Activated CD4-positive, alpha-beta T cell treated with anti-CD3 and anti-CD28 coated beads, Interleukin-2, amount 50 U/mL, for 4 hours (primary cell): ENCODE measurements at places on chromosomes 2 and 18.
A peak's percentile ranks its signal among the peaks of the same experiment; 100 is the strongest.

DNA sequence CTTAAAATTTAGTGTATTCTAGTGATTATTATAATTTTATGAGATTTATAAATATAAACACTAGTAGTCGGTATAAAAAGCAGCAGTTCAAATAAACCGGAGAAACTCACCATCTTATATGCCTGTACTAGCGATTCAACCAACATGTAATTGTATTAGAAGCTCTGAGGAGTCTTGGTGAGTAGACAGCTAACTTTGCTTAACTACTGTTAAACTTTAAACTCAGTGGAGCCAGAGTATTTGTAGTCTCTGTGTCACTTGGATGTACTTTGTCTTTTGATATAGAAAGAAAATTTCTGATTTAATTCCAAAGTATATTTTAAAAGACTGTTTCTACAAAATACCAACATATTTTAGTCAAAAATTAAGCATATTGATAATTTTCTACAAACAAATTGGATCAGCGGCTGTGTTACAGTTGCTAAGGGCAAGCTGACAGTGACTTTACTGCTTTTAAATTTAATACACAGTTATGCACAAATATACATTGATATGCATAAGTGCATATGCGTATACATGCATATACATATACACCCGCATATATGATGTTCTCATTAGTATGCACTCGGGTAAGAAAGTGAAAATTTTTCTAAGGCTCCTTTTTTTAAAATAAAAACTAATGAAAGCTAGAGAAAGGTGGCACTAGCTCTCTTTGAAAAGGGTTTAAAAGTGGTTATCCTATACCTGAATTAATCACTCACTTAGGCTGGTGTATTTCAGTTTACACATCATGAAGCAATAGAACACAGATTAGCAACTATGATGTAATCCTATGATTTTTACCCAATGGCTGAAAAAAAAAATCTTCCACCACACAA is 374.5 kb downstream of the NCKAP5 start:
- no peak for DNase-seq

DNA sequence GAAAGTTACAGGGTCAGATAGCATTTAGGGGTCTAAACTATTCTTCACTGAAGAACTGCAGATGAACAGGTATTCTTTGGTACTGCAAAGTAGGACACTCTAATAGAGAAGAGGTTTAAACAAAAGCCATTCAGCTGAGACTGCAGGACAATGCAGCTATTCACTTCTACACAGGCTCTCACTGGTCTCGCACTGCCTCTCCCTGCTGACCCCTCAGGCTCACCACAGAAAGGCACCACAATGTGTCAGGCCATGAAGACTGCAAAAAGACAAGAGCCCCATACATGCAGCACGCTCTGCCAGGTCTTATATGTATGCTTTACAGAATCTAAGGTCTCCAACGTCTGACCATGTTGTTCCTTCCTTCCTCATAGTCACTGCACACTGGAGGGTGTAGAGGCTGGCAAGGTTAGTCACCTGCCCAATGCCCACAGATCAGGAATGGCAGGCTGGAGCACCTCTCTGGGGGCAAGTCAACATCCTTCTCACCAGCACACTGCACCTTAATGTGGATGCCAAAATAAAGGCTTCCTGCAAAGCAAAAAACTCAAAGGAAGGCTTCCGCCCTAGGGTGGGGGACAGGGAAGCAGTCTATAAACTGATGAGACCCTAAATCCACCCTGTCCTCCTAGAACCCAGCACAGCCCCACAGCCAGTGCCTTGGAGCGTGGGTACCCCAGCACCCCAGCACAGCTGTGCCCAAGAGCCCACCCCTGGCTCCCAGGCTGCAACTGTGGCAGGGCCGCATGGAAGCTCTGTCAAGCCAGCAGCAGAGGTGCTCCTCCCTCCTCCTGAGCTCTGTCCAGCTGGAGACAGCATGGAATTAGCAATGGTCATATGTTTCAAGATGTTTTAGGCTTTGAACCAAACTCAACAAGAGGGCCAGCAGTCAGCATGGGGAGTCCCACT is 10.7 kb upstream of the RNU4ATAC start:
- no peak for DNase-seq

- DNase-seq: no peak
Observed at GRCh38 chr2:33595385-33595784, 3.7 kb downstream of the FAM98A start.

GRCh38 chr2:215577356-215577755 is 141.5 kb upstream of the FN1 start:
- DNase-seq: no peak

GRCh38 chr2:230751062-230751461 is 38.4 kb downstream of the CAB39 start:
- no peak for DNase-seq

DNA sequence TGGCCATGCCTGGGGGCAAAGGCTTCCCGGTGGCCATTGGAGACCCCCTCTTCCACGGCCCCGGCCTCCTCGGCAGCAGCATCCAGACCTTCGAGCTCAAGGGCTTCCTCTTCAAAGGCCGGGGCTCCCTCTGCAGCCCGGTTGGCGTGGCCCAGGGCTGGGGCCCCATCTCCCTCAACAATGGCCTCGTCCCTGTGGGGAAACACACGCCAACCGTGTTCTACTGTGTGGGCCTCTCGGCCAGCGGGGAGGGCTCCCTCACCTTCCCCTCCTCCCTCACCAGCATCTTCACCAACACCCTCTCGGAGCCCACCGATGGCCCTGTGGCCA is 2.7 kb downstream of the RTP5 start:
- no peak for DNase-seq

- DNase-seq: no peak
Observed at GRCh38 chr2:231926761-231927565, 767 bp upstream of the NPPC start.

GRCh38 chr2:95270541-95271081 is 3.6 kb upstream of the PROM2 start:
- no peak for DNase-seq

- DNase-seq: no peak
Observed at GRCh38 chr2:239344857-239345216, 56.0 kb downstream of the HDAC4 start.

DNA sequence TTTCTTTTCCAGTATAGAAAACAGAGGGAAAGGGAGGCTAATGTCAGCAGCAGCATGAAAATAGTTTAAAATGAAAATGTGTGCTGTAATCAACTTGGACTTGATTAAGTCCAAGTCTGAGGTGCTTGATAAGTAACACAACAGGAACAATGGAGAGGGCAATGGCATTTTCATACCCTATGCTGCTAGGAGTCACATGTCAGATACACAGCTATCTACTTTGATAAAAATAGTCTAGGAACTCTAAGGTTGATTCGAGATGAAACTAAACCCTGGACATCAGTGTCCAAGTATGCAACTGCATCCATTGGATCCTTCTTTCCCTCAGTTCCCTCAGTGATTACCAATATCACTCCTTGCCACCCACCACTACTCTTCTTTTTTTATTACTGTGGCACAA is 4.6 kb upstream of the C18orf63 start:
- DNase-seq: no peak

DNA sequence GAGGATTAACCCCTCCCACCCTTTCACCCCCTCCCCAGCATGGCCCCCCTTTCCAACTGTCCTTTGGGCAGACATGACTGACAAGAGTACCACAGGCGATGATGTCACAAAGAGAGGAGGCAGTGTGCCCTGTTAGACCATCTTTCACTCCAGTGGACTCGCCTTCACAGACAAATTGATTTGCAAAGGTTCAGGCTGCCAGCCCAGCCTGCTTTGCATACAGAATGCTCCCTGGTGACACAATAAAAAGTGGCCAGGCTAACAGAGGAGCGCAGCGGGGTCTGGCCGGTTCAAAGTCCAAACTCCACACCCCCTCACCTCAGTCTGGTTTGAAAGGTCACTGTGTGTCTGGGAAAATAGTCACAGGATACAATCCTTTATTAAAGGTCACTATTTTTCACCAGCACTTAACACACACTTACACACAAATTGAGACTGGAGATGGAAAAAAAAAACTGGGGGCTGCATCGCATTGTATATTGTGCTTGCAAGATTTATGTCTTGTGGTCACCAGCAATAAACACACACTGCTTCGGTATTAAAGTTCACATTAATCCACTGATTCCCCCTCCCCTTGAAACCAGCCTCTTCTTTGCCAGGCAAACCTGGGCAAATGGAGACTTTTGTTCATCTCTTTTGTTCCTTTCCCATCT is 236.9 kb downstream of the BCL11A start:
- no peak for DNase-seq

DNA sequence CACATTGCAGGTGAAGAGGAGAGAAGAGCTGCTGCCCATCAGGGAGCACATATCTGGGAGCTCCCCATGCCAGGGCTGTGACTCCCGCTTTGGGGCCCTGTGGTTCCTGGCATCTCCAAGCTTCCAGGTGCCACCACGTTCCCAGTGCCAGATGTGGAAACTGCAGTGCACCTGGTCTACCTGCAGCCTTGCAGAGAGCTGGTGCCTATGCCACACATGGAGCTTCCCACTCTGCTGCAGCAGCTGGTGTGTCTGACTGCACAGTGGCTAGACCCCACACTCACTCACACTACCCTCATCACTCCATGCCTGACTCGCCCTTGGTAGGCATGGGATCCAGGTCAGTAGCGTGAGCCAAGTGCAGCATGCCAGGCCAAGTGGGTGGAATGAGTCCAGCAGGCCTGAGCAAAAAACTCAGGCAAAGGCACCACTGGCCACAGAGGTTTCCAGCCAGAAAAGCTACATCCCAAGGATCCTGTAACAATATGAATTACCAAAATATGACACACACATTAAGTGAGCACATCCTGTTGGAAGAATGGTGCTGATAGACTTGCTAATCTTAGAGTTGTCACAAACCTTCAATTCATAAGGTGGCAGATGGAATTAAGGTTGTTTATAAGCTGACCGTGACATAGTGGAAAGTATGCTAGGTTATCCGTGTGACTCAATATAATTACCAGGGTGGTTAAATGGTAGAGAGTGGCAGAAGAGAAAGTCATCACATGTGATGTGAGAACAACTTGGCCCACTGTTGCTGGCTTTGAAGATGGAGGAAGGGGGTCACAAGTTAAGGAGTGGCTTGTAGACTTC is 150.9 kb downstream of the EHBP1 start:
- DNase-seq: no peak

DNA sequence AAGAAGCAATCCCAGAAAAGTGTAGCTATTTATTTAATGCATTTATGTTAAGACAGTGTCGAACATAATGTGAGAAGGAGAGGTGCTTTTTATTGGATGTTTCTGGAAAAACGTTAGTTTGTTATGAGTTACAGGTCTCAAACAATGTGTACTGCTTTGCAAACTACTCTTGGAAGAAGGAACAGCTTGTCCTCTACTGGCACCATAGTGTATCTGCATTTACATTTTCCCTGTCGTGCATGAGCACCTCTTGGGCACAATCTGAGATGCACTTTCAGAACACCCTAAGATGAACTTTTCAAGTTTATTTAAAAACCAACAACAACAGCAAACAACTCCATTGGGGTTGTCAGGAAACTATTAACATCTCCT is 22.8 kb downstream of the CCNYL1 start:
- DNase-seq: no peak

GRCh38 chr18:35694808-35695207 is 113.3 kb downstream of the GALNT1 start:
- no peak for DNase-seq

DNA sequence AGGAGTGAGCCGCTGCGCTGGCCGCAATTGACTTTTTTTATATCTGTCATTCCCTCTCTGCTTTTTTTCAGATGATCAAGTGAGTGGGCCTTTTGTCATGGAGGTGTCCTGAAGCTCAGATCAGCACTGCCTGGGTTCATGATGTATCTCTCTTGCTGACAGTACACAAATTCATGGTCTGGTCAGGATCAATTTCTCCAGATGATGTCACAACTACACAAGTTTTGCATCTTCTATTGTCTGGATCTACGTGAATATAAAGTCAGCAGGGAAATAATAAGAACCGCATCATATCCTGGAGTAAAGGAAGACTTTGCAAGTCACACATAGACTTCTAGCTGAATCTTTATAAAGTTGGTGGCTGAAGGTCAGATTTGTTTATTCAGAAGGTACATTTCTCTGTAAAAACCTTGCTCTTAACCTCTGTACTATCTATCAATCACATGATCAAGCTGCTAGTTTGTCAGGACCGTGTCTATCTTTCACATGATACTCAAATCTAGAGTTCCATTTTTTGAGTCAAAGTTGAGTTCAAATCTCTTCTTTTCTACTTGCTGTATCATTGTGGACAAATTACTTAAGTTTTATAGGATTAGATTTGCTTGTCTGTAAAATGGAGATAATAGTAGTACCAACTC is 13.1 kb upstream of the CD28 start:
- DNase-seq: no peak

DNA sequence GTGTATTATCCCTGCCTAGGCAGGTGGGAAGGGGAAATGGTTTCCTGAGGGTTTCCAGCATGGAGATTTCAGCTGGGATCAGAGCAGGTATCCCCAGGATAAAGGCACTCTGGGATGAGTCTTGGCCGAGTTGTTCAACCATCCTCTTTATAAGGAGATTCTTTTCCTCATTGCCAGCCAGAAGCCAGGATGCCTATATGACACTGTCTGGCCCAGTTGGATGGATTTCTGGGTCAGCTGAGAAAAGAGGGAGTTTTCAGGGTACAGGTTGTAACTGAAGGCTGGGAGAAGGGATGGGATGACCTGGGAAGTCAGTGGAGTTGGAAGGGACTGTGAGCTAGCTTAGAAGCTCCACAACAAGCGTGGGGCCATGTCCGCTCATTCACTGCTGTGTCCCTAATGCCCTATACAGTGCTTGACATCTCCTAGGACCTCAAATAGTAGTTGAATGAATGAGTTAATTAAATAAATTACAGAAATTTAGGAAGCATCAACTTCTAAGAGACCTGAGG is 8.3 kb downstream of the RHOB start:
- DNase-seq: no peak

DNA sequence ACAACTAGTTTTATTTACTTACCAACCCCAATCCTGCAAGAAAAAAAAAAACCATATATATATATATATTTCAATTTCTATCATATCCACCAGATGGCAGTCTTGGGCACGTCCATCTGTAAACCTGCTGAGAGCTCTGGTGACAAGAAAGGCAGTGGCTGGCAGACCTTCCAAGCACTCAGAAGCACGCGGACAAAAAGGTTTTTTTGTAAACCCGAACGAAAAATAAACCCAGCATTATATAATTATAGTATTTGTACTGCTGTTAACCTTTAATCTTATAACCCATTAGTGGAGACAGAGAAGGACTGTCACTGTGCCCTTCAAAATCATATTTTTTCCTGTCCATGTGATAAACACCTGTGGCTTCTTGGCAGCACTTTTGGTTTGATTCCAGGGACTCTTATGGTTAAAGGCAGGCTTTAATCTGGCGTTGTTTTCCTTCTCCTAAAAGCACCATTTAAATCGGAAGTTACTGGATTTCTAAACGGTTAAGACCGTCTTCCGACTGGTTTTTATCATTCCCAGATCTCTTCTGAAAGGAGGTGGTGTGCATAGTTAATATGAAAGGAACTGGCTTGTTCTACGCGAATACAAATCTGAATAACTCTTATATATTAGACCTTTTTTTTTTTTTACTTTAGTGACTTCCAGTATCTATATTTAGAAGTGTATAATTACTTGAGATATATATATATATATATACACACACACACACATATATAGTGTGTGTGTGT is 31.0 kb upstream of the SLC3A1 start:
- peak; percentile 34 for DNase-seq
